Gastrocnemius medialis (tissue), 4 donors: ENCODE measurements at places on chromosomes 2 and 18. TPM values are rescaled to one million over a fixed set of nuclear protein-coding genes. Genes with fewer than 3 reads are reported as not detected.

Gene ACMSD
- total RNA-seq = not detected

Gene CDH7
- total RNA-seq = not detected

Gene FAM136A
- total RNA-seq = 20.7 TPM

GRCh38 chr2:101188683-101189405 is 37.7 kb upstream of the TBC1D8 start:
- no peak for DNase-seq

DNA sequence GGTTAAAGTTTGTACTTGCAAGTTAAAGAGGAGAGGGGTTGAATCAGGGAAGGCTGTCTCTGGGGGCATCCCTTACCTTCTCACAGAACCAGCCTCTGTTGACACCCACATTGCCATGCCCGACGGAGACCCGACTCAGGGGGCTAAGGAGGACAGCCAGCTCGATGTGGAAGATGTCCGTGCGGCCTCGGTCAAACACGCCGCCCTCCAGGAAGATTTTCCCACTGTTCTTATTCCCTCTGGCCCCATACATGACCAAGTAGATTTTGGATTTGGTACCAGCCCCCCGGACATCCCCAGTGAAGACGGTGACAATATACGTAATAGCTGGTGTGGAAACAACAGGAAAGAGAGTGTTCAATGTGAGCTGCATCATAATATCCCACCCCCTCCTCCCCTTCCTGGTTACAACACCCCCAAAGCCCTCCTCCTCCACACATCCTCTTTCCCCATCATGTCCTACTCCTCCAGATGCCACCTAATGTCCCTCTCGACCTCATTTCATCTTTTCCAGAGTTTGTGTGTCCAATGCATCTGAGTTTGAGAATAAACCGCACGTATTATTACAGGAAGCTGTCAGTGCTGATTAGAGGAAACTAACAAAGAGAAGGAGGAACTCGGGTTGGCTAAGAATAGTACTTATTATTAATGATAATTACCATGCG is 55.7 kb downstream of the LOXHD1 start:
- DNase-seq = no peak

DNA sequence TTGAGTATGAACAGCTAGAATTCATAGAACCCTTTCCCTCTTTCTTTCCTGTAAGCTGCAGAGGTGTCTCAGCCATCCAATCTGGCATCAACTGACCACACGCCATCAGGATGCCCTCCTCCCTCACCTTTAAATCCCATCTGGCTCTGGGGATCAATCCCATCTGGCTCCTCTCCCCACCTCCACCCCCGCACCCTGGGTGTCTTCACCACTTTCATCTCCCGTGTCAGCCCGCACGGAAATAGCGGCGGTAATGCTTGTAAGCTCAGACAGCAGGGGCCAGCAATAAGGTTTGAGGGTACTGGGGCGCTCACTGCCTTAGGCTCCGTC is 508 bp upstream of the TUBA4B start:
- DNase-seq = no peak

DNA sequence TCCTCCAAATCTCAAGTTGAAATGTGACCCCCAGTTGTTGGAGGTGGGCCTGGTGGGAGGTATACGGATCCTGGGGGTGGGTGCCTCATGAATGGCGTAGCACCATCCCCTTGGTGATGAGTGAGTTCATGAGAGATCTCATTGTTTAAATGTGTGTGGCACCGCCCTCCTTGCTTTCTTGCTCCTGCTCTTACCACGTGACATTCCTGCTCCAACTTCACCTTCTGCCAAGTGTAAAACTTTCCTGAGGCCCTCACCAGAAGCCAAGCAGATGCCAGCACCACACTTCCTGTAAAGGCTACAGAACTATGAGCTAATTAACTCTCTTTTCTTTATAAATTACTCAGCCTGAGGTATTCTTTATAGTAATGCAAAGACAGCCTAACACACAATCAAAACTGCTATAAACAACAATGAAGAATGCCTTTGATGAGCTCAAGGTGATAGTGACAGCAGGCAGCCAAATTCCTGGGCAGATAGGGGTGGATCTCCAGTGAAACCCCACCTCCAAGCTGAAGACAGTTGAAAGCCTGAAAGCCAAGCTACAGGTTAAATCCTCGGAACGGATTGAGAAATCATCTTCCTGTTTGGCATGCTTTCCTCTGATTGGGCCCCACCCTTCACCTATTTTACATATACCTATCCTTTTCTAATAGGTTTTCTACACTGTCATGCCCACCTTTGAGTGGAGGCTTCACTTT is 26.9 kb downstream of the MCEE start:
- no peak for DNase-seq

DNA sequence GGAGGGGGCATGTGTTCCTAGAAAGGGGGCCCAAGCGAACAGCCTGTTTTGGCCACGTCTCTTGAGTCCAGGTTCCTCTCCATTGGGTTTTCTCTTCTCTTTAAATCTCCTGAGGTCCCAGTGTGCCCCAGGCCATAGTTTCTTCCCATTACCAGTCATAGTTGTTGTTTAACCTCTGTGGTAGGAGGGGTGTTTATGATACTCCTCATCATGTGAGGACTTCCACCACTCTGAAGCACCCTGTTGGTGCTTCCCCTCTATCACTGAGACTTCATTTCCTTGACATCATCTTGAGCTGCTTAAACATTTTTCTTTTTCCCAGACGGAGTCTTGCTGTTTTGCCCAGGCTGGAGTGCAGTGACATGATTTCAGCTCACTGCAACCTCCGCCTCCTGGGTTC is 45.9 kb downstream of the WIPF1 start:
- no peak for DNase-seq

DNA sequence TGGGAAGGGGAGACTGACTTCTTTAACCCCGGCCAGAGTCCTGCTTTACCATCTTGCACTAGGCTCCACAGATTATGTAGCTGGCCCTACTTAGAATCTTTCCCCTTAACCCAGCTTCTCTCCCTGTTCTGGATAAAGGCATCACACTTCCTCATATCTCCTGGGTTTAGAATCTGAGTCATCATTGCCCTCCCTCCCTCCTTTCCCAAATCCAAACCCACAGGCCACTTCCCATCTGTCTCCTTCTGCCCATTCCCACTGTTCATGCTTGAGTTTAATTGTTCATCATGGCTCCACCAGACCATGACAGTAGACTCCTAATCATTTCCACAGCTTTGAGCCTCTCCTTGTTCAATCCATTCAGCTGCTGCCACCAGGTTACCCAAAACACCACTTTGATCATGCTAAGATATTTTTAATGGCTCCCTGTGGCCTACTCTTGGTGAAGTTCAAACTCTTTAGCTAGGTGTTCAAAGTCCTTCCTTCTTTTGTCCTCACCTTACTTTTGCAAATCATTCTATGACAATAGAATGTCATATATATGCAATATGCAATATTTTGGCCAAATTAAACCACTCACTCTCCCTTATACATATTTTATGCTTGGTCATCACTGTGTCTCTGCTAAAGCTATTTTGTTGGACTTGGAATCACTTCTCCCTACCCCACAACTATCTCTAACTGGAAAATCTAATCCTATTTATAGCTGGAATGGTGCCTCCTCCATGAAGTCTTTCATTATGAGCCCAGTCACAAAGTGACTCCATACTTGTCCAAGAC is 5.5 kb downstream of the PDE11A start:
- DNase-seq = no peak

DNA sequence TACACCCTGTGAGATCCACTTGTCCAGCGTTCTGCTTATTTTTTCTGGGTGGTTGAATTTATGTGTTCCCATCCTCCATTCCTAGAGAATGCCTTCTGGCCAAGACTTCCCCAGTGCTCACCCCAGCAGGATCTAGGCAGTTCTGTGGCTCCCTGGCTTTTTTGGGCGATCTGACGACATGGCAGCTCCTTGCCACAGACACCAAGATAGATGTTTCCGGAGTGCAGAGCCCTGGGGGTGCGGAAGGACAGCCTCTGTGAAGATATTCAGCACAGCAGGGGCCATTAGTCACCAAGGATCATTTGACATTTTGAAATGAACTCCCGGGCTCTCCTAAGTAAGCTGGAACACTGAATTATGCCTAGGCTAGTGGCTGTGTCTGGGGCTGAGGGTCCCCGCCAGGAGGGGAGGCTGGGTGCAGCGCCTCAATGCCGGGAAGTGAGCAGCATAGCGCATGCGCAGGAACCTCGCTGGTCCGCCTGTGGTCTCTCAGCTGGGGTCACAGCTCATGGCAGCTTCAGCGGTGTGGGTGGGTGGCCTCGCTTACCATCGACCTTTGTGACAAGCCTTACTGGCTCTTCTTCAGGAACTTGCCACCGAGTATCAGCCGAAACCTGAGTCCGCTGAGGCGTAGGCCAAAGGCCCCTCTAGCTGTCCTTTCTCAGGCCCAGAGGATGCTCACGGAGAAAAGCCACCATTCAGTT is 60.3 kb downstream of the MEX3C start:
- DNase-seq = no peak

DNA sequence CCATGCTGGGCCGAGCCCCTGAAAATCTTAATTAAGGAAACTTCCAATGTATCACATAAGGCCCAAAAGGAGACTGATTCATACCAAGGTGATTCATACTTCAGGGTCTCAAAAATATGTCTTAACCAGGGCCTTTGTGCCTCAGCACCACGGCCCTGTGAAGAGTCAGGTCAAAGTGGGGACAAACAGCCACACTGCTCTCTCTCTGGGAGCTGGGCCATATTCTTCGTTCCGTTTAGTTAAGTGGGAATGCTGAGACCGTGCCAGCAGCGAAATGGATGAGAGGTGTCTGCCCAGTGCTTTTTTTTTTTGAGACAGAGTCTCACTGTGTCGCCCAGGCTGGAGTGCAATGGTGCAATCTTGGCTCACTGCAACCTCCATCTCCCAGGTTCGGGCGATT is 9.3 kb upstream of the PTMA start:
- DNase-seq = no peak

DNA sequence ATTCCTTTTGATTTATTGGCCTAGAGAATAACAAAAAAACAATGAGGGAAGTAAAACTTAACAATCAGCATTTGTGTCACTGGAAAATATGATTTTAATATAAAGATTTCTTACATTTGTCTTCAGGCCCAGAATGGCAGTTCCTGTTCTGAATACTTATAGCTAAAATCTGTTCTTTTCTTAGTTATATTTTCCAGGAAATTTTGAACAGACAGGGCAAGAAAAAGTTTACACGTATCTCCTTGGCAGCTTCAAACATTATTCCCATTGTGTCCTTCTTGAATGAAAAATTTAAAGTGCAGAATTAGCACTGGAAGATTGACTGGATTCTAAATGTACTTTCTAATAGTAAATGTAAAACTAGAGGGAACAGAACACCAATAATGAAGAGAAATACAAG is 1454.0 kb upstream of the PIK3C3 start:
- no peak for DNase-seq

GRCh38 chr18:2409906-2410305 is 161.4 kb downstream of the METTL4 start:
- DNase-seq = no peak

DNA sequence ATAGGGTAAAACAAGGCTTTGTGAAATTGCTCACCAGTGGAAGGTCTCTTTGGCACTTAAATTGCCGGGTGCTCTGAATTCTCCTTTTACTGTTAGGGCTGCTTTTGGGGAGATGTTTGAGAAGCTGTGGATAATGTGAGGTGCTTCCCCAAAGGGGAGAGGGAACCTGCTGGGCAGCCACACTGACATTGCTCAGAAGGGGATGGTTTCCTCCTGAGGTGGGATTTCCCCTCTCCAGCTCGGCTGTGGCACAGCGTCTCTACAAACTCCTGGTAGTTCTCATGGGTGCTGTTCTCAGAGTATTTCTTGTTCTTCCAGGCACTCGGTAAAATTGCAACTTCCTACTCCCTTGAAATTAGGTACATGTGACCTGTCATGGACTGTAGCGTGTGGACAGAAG is 124.2 kb downstream of the LPIN1 start:
- DNase-seq = no peak

GRCh38 chr18:22813648-22814328 is 119.3 kb upstream of the RBBP8 start:
- DNase-seq = no peak
